ENCODE measurements at places on chromosomes 11 and 22.

- peak; percentile 81 for DNase-seq
These were observed 3.2 kb upstream of the GAB2 start for GRCh38 chr11:78420796-78421209.

DNA sequence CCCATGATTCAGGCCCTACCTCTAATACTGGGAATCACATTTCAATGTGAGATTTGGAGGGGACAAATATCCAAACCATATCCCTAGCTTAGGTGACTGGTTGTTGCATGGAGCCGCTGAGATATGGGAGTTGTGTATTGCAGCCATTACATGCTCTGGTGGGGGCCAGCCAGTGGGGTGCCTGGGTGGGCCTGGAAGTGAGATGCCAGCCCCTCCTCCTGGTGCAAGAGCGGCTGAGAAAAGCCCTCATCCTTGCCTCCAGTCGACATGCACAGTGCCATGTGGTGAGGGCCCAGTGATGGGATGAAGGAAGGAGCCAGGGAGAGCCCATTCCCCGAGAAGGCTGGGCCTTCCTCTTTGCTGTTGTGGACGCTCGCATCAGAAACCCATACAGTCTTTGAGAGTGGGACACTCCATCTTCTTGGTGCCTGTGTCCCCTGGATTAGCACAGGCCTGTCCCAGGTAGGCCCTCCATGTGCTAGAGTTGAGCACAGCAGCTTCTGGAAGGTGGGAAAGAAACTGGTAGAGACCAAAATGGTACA, 1043.0 kb downstream of the TBC1D22A start:
- DNase-seq: no peak

DNA sequence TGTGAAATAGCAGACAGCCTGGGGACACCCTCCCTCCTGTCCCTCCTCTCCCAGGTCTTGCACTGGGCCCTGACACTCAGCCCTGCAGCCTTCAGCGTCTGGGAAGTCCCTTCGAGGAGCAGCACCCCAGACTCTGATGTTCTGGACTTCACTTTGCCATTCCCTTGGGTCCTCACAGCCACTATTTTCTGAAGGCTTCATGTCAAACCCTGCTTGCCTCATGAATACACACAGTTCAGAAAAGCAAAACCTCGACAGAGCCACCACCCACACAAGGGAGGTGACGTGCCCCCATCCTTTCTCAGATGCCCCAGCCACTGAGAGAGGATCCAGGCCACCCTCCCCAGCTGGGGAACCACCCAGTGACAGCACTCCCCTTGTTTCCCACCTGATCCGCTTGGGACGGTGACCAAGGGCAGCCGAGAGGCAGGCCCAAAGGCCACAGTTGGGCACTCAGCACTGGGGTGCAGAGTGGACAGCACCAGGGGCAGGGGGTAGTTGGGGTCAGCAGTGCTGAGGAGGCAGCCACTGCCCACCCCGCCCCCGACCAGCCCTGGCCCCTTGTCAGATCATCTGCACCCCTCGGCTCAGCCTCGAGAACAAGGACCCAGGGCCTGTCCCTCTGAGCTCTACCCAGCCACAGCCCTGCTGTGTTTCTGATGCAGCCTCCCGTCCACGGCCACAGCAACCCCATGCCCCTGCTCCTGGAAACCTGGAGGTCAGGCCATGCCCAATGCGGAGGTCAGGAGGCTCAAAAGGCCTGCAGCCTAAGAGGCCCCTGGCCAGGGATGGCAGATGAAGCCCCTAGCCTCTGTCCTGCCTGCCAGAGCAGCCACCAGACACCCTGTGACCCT, 3.1 kb upstream of the TNNT3 start:
- DNase-seq: peak; percentile 38

- no peak for DNase-seq
These were observed 12.7 kb upstream of the TNNT3 start for GRCh38 chr11:1906611-1907423.

DNA sequence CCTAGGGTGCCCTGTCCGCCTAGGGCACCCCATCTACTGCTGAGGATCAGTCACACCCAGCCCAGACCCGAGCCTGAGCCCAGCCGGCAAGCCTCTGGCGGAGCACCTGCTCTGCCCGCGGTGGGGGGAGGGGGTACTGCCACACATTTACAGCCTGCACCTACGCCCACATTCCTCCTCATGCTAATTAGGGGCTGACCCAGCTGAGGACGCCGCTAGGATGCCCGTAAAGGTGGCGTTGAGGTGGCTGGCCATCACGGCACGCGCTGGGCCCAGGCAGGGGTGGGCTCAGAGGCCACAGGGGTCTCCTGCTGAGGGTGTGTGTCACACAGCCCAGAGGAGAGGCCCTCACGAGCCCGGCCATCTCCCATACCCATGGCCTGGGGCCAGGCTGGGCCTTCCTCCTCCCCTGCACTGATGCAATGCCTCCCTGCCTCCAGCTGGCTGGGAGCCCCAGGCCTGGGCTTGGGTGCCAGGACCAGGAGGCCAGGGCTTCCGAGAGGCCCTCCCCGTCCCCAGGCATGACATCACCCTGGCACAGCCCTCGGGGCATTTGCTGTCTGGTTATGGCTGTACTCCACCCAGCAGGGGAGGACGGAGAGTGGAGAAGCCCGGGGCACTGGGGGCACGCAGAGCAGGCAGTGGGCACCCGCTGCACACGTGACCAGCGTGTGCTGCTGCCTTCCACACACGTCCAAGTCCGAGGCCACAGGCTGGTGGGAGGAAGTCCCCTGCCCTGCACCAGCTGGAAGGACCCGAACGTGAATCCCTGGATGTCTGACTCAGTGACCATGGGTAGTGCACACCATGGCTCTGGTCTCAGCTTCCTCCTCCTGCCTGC, 12.7 kb downstream of the DUSP8 start:
- DNase-seq: no peak

DNA sequence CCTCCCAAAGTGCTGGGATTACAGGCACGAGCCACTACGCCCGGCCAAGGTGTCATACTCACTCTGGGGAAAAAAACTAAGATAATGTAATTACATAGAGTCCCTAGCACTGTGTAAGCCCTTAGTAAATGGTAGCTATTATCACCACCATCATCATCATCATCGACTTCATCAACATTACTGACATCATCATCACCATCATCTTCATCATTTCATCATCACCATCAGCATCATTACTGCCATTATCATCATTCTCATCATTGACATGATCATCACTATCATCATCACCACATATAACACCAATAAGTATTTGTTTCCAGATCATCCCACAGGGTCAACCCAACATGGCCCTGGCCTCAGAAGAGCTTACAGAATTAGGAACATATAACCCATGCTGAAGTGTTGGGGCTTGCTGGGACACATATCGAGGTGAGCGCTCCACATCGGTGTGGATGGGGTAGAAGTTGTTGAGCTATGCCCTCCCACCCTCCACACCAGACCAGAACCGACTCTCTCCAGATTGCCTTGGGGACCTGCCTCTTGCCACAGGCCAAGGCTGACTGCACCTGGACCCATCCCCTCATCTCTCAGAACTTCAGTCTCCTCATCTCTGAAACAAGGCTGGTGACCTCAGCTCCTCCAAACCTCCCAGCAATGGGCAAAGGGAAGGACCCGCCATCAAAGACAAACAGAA, 14.7 kb upstream of the CD5 start:
- no peak for DNase-seq

DNA sequence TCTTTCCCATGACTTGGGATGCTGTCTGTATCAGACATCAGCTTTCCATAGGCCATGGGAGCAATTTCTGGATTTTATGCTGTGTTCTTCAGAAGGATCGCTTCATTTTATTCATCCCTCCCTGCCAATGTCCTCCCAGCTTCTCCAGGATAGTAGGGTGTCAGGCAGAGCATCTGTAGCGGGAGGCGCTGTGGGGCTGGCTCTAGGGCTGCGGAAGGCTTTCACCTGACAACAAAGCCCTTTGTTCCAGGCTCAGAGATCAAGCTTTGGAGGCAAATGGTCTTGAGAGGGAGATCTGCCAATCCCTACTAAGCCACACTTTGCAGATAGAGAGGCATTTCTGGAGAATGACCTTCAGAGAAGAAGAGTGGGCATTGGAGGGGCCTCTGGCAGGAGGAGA, 29.5 kb upstream of the FTH1 start:
- DNase-seq: no peak

DNA sequence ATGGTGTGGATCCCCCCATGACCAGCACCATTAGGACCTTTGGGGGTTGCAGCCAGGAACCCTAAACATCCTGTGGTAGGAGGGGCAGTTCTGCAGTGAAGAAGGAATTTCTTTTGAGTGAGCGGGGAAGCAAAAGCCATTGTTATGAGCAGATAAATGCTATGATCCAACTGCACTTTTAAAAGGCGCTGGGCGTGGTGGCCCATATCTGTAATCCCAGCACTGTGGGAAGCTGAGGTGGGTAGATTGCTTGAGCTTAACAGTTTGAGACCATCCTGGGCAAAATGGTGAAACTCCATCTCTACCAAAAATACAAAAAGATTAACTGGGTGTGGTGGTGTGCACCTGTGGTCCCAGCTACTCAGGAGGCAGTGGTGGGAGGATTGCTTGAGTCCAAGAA, 5.9 kb upstream of the TOMM22 start:
- DNase-seq: no peak

DNA sequence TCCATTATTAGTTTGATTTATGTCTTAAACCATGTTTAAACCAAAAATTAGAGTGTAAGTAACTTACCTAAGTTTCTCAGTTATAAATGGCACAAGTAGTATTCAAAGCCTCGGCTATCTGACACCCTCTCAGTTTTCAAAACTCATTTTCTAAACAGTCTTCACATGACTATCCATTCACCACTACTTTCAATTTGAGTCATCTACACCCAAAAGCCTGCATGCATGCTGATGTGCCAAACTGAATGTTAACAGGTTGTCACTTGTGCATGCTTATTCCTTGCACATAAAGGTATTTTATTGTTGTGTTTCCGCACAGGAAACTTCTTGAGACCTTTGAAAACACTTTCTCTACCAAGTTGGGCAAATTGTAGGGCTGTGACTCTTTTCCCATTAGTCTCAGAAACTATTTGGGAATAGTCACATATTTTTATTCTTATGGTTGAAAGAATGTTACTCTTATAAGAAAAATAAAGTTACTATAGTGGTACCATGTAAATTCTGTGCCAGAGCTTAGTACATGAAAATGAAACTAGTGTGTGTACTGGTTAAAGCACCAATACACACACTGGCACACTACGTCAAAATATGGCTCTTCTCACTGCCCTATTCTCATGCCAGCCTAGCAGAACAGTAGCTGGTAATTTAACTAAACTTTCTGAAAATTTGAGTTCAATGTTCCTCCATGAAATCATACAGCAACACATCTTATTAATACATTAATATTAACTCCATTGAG, 2.2 kb upstream of the OR51E2 start:
- DNase-seq: no peak

- no peak for DNase-seq
These were observed 836.4 kb downstream of the TBC1D22A start for GRCh38 chr22:47598864-47599263.

- no peak for DNase-seq
These were observed 393.5 kb upstream of the CADM1 start for GRCh38 chr11:115897707-115898106.

GRCh38 chr11:7851391-7851790, 54.6 kb upstream of the OR5P2 start:
- peak; percentile 1 for DNase-seq

DNA sequence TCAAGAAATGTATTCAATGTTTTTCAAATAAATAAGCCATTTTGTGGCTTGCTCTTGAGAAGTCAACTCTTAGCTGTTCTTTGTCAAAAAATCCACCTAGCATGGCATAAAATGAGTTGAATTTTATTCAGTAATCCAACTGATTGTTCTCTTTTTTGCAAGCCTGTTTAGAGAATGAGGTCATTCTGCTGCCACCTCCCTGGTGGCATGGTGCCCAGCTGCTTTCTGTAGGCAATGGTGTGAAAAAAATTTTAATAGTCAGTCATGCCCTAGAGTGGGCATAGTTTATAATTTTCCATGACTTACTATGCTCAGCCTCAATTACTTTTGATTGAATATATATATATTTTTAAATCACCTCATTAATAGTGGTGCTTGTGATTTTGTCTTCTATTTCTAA, 177.2 kb downstream of the INSC start:
- no peak for DNase-seq

DNA sequence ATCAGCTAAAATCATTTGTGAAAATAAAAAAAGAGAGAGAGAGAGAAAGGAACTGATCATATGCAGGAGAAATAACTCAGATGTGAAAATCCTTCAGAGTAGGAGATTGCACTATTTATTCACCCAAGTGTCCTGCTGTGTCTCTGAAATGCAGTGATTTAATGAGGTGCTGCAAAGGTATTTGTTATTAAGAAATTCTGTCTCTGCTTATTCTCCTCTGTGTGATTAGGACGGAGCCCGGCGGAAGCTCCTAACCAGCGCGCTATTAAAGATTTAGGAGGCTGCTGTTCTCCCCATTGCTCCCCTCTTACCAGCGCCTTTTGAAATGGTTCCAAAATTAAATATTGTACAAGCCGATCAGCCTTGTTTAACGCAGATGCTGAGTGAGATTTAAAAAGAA, 528.3 kb downstream of the BUD13 start:
- DNase-seq: no peak

DNA sequence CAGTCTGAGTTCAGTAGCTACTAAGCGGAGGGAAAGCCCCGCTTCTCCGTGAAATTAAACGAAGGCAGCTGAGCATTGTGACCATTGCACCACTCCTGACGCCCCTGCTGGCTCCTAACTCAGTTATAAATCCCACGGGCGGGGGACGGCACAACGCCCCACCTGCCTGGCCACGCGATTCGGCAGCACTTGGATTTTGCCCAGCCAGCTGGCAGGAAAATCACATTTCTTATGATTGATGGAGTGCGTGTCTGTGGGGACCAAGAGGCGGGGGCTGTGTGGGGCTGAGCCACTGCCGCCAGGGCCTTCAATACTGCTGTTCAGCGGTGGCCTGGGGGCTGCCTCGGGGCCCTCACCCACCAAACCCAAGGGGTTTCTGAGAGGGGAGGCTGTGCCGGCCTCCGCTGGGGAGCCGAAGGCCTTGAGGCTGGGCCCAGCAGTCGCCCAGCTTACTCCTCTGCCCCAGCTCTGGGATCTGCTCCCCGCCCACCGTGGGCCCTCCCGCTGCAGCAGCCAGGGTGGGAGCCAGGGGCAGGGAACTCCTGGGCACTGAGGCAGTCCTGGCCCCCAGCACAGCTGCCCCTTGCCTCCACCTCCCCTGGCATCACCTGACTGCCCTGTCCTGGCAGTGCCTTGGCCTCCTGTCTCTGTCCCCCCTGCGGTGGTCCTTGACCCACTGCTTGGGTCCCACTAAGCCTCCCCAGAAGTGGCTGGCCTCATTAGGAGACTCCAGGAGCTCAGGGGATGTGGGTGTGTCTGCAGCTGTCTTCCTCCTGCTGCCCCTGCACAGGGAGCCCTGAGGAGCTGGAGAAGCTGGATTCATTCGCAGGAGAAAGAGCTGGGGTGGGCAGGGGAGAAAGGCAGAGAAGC, 30.7 kb downstream of the SHISAL1 start:
- no peak for DNase-seq

DNA sequence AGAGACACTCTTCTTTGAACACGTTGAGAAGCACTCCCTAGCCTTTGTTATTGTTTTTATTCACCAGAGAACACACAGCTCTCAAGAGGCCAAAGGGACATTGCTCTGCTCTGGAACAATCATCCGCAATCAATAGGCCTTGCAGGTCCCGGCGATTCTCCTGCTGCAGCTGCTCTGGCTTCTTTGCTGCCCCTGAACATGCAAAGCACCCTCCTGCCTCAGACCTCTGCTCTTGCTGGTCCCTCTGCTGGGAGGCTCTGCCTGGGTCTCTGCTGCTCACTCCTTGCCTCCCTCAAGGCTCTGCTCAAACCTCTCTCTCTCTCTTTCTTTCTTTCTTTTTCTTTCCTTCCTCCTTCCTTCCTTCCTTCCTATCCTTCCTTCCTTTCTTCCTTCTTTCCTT, 232.7 kb downstream of the DSCAML1 start:
- no peak for DNase-seq

GRCh38 chr11:24437123-24437522, 59.7 kb upstream of the LUZP2 start:
- no peak for DNase-seq

Measured in NB4 (cell line).